ENCODE measurements at places on chromosomes 13 and 19. TPM values are rescaled to one million over a fixed set of nuclear protein-coding genes. Genes with fewer than 3 reads are reported as not detected.

Gene SIGLEC8
- total RNA-seq = not detected

Gene AXL
- 163 TPM for total RNA-seq

Gene ATXN8OS
- not detected for total RNA-seq

Gene TNFSF13B
- 0.17 TPM for total RNA-seq

Gene SHC2
- total RNA-seq = 0.42 TPM

Gene EDNRB
- total RNA-seq = not detected

Gene SIGLEC9
- total RNA-seq = not detected

Gene ZIK1
- 8.9 TPM for total RNA-seq

Gene EFNB2
- 65.1 TPM for total RNA-seq

Gene SERPINE3
- total RNA-seq = not detected

Gene ZNF536
- total RNA-seq = not detected

Gene CCDC61
- 9.8 TPM for total RNA-seq

Gene VMAC
- 1.5 TPM for total RNA-seq

Gene PTH2
- total RNA-seq = not detected

Gene PRTN3
- total RNA-seq = not detected

Gene PGLYRP1
- not detected for total RNA-seq

Gene NR2C2AP
- 30.2 TPM for total RNA-seq

Gene KANK3
- 0.35 TPM for total RNA-seq

Gene LRCH1
- 15.8 TPM for total RNA-seq

Gene GPR12
- not detected for total RNA-seq

Gene GAMT
- 11.0 TPM for total RNA-seq

Gene PRR19
- total RNA-seq = 1.4 TPM

Gene KCNJ14
- total RNA-seq = 0.49 TPM

Gene GAPDHS
- not detected for total RNA-seq

Gene SPACA4
- not detected for total RNA-seq

Gene ZIC2
- not detected for total RNA-seq

Gene APLP1
- 0.95 TPM for total RNA-seq

Gene PRRG2
- 5.9 TPM for total RNA-seq

Gene GRIK5
- 0.07 TPM for total RNA-seq

Gene TJP3
- total RNA-seq = not detected

Gene ERICH6B
- total RNA-seq = not detected

Gene ZNF846
- total RNA-seq = 5.4 TPM

Gene C19orf67
- not detected for total RNA-seq

Gene ZNF573
- total RNA-seq = 4.4 TPM

Gene CEACAM8
- total RNA-seq = not detected

Gene ZNF579
- 6.1 TPM for total RNA-seq

Gene GET3
- 86.7 TPM for total RNA-seq

Gene ZNF575
- 0.37 TPM for total RNA-seq

Gene SIAH3
- total RNA-seq = 0.28 TPM

Gene ZNF439
- total RNA-seq = 0.74 TPM

Gene ZNF486
- 9.6 TPM for total RNA-seq

Data from foreskin keratinocyte (primary cell).